Activated naive CD4-positive, alpha-beta T cell (primary cell): ENCODE measurements at places on chromosomes 3 and 15.
A peak's percentile ranks its signal among the peaks of the same experiment; 100 is the strongest.

GRCh38 chr3:138912237-138912636 lies 34.7 kb downstream of the FOXL2 start:
- no peak for DNase-seq

GRCh38 chr3:65596029-65596300 lies 442.8 kb downstream of the MAGI1 start:
- DNase-seq: no peak

DNA sequence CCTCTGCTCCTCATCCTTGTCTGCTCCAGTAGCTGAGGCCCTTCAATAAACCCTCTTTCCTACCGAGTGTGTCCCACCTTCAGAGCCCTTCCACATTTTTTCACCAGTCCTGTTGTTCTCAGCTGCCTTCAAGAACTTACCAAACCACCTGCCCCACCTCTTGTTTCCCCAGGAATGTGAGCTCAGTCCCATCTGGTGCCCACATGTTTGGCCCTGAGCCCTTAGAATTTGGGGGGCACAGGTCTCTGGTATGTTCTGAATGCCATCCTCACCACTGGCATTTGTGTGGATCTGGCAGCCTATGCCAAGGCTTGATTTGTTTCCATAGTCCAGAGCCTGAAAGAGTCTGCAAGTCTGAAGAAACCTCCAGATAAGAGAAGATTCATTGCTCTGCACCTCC lies 315.2 kb upstream of the PPP2R3A start:
- DNase-seq: no peak

DNA sequence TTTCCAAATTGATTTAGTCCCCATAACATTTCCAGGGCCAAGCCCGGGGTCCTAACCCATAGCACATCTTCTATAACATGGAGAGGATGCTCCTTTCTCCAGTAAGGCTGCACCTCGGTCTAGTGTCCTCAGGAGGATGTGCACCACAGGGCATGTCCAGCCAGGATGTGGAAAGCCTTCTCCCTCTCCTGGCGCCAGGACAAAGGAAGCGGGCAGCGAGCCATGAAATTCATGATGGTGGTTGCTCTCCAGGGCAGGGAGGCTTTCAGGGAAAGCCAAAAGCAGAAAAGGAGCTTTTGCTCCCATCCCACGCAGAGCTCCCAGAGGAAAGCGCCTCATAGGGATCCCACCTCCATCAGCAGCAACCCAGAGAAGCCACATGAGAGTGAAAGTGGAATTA lies 220.0 kb downstream of the ADAMTSL3 start:
- DNase-seq: no peak

DNA sequence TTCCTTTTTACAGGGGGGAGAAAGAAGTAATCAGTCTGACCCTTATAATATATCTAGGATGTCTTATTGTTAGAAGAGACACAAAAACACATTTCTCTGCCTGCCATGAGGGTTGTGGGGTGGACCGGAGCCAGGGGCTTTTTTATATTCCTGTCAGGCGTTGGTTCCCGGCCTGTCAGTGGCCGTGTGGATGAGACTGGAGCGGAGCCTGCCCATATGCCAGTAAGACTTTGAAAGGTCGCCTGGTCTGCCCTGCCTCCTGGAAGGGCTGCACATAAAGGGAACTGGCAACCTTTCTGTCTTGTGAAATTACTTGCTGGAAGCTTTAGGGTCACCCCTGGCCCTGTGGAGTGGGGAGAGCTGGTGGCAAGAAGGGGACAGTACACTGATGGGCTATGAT lies 34.7 kb downstream of the MAP3K13 start:
- DNase-seq: no peak

DNA sequence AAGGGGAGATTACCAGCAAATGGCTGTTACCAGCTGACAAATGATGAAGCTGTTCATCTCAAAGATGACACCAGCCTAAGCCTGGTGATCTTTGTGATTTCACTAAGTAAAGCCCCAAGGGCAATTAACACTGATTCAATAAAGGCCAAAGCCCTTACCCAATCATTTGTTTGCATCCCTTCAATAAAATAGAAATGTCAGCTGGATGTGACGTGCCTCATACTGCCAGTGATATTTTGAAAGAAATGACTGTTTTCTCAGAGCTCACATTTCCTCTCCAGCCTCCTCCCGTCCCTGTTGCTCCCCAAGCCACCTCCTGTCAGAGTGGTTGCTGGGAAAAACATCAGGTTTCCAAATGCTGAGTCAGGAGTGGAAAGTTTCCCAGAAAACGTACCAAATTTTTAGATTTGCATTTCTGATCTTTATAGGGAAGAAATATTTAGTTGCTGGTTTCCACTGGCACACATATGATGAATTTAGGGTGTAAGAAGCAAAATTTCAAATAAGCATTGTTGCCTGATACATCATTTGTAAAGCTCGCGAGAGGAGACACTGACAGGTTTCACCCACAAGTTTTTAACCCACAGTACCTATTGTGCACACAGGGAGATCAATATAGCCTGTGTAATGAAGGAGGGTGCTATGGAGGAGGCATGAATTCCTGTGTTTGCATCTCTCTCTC lies 21.0 kb downstream of the C2CD4A start:
- no peak for DNase-seq

- DNase-seq: no peak
Observed at GRCh38 chr3:195812366-195812765, 637 bp upstream of the MUC4 start.

- DNase-seq: no peak
Observed at GRCh38 chr3:117130222-117130621, 420.6 kb downstream of the TUSC7 start.

DNA sequence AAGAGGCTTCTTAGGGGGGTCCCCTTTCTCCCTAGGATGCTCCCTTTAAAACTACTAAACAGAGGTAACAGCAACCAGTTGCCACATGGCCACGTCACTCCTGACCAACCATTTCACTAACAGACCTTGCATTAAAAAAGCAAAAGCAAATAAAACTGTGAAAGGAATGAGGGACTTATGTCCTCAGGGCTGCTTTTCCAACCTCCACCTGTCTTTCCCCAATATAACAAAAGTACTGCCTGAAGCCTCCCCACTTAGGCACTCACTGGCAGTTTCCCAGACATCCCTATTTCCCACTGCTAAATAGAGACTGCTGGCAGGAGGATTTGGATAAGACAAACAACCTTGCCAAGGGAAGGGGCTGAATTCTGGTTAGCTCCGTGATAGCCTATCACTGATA lies 130.3 kb downstream of the ATP8B4 start:
- no peak for DNase-seq

DNA sequence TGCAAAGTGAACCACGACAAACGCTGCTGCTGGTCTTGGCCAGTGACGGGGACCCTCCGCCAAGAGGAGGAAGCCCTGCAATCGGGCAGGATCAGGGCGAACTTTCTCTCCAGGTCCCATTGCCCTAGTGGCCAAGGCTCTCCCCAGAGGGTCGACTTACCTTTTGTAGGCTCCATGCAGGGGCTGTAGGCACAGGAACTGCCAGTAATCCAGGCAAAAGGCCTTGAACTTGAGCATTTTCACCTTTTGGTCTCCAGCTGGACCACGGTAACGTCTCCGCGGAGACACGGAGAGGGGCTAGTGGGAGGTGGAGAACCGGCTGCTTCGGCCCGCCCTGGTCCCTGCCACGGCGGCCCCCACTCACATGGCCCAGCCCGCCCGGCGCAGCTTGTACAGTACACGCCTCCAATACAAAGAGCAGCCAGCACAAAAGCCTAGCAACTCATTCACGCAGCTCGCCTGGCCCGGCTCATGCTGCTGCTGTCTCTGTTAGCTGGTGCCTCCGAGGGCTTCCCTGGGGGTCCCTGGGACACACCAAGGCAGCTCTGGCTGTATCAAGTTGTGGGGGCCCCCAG lies 31.0 kb downstream of the IQSEC1 start:
- DNase-seq: no peak

DNA sequence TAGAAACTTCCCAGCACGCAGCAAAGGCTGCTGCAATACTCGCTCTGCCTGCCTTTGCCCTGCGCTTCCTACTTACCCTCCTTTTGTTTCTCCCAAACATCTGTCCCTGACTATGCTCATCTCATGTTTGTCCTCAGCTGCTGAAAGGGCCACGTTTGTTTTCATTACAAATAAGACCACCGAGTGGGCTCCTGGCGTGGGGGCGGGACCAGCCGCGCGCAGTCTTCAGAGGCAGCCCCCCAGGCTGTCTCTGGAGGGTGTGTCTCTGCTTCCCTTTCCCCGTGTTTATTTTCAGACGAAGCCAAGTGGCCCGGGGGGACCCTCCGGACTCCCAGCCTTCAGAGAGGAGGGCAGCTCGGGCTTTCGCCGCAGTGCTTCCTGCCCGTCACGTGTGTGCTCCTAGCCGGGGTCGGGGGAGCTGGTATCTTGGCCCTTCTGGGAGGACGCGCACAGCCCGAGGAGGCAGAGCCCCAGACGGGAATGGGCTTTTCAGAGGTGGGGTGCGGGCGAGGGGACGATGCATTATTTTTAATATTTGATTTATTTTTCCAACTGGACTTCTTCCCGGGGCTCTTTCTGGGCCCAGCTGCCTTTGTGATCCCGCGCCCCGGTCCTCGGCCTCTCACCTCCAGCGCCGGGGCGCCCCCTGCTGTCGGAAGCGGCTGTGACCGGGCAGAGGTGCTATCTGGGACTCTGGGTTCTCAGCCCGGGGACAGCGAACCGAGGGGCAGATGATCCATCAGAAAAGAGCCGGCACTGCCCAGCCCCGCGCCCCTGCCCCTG lies 70.0 kb upstream of the CGNL1 start:
- DNase-seq: peak; percentile 78

GRCh38 chr3:23308986-23309625 lies 106.0 kb downstream of the UBE2E2 start:
- DNase-seq: no peak

DNA sequence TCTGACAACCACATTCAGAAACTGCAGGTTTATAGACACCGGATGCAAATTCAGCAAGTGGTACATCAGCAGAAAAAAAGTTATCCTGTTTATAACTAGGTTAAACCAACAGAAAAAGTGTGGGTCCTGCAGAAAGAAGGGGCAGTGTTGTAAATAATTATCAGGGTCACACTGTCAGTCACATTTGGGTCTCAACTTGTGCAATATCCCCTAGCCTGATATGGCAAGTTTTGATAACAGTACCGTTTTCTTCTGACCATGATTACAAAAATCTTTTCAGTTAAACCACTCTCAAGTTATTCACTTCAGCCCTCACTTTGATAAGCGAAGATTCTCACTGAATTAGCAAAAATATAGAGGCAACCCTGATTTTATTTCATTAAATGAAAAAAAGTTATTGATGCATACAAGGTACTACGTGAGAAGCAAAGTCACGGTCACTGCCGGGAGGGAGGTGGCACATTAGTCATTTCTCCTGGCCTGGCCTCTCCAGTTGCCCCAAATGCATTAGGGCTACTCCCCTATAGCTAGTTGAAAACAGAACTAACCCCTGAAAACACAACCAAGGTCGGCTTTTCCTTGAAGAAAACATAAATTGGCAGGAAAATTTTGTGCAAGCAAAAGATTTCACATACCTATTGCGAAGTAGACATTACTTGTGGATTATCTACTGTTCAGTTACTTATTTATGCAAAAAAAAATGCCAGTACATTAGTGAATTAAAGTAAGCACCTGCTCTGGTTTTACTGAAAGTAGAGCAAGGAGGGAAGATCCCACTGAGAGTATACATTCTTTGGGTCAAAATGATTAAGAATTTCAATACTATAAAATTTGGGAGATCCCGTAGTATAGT lies 28.6 kb downstream of the IL5RA start:
- no peak for DNase-seq

DNA sequence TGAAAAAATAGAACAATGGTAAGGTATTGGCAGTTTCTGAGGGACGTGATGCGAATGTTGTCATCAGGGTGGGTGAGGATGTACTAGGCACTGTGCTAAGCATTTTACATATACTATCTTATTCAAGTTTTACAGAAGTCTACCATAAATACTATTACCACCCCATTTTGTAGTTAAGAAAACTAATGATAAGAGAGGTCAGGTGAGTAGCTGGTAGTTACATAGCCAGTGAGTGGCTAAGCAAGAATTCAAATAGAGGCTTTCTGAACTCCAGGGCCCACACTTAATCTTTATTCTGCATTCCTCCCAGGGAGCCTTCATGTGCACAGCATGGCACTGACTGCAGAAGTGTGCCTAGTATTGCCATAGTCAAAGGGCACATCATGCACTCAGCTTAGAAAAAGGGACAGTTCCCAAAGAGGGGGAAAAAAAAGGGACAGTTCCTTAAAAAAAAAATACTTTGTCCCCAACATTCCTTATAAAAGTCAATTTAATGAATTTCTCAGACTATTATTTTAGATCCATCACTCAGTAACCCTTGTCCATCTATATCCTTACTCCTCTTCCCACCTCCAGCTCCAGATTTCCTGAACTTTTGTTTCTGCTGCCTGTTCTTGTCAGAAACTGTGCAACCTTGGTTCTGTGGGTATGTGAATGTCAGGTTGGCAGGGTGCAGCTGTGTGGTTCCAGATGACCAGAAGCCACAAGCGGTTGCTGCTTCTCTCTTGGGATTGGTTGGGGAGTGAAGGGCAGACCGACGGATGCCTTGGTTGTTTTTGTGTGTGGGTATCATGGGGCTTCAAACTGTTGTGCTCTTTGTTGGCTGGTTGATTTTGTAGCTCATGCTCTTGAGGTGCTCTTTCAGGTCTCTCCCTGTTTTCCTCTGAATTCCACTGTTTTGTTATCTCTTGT lies 8.3 kb downstream of the MAPKBP1 start:
- DNase-seq: no peak

DNA sequence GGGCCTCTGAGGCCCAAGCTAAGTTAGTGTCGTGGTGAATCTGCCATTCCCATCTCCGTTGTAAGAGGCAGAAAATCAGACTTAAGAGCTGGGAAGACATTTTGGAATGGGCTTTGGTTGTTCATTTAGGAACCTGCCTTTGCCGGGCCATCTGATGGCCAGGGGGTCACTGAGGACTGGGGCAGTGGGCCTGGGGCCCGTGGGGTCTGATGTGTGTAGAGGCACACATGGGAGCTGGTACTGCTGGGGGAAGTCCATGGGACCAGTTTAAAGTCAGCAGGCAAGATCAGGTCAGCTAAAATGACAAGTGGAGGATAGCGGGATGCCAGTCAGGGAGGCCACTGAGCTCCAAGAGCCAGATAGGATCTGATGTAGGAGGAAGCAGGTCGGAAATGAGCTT lies 38.3 kb upstream of the RGMA start:
- DNase-seq: no peak

- DNase-seq: no peak
Observed at GRCh38 chr3:5006755-5007202, 27.5 kb downstream of the BHLHE40 start.

- no peak for DNase-seq
Observed at GRCh38 chr3:140421884-140422283, 256.0 kb upstream of the TRIM42 start.

DNA sequence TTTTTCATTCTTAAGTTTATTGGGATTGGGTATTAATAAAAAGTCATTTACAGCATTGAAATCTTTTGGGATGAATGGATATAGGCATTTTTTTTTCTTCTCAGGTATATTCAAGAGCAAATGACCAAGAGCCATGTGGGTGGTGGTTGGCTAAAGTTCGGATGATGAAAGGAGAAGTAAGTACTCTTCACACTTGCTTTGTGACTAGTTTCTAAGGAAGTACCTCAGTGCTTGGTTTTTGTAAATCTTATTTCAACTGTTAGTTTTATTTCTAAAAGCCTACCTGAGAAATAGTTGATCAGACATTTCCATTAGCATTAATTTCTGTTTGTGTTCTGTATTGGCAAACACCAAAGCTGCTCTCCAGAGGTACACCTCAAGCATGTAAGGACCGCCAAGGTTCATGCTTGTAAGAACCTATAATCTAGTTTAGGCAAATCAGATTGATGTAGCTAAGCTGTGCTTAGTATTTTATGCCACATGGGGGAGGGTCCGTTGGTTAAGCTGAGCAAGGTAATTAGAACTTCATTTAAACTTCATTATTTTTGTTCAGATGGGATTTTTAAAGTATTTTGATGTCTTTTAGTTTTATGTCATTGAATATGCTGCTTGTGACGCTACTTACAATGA lies 35.4 kb downstream of the FXR1 start:
- DNase-seq: no peak

GRCh38 chr15:68641376-68641775 lies 62.6 kb downstream of the CORO2B start:
- DNase-seq: no peak
